ENCODE measurements at places on chromosomes 6 and 20.

DNA sequence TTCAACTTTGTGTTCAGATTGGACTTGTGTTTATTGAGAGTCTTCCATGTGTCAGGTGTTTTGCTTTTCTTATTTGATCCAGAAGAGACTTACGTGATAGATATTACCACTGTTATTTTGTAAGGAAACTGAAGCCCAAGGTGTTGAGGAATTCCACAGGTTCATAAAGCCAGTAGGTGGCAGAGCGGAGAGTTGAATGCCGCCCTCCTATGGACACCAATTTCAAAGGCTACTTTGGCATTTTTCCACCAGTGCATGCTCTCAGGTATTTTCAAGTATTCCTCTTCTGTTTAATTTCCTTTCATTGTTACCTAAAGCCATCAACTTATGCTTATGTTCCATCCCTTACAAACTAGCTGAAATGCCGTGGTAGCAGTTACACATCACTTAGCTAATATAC is 14.0 kb upstream of the COL10A1 start:
- DNase-seq = no peak

DNA sequence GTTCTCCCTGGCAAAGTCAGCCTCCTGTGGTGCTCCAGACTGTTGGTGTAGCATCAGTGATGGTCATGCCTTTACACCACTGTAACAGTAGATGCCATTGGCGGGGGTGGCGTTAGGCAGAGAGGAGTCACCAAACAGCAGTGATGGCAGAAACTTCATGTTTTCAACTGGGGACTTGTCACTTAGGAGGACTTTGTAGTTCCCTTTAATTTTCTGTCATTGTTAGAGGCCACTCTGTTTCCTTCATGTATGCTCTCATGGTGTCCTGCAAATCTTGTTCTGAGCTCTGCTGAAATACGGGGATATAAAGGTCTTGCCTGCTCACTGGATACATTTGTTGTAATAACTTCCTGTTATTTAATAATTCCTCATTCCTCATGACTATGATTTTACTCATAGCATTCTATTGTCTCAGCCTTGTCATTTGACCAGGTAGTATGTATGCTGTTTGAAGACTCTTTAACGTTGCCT is 4.6 kb downstream of the MAP3K4 start:
- DNase-seq = no peak

DNA sequence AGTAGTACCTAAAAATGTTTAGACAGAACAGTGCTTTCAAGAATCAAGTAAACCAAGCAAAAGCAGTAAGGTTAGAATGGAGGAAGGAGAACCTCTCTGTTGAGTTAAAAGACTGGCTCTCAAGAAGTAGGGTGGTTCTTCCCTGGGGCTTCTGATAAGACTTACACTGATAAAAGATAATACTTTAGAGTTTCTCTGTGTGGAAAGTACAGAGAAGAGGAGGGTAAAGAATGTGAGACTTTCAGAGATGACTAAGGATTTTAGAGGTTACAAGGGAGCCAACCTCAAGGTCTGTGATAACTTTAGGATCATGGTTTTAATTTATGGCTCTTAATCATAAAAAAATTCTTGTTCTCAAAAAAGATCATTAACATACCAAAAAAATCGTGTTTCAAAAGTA is 30.9 kb upstream of the ALDH8A1 start:
- no peak for DNase-seq

- peak; percentile 52 for DNase-seq
Measured at GRCh38 chr6:38973178-38974057, 75.2 kb upstream of the GLP1R start.

- no peak for DNase-seq
Measured at GRCh38 chr6:85644279-85644762, 1.6 kb upstream of the SYNCRIP start.

DNA sequence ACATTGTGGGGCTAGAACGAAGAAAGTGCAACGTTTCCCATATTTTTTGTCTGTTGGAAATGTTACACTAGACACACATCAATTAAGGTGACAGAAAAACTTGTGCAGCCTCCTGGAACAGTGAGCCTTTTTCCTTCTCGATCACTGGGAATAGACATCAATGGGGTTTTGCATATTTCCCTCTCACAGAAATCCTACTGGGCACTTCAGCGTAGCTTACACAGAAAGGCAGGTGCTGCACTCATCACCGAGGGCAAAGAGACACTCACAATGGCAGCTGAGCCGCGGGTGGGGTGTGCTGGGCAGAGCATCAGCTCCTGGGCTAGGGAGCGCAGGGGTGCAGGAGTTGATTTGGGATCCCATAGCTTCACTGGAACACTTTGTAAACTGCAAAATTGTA is 64.5 kb downstream of the THBS2 start:
- DNase-seq = no peak

GRCh38 chr20:667351-668034 is 8.1 kb downstream of the SCRT2 start:
- no peak for DNase-seq

DNA sequence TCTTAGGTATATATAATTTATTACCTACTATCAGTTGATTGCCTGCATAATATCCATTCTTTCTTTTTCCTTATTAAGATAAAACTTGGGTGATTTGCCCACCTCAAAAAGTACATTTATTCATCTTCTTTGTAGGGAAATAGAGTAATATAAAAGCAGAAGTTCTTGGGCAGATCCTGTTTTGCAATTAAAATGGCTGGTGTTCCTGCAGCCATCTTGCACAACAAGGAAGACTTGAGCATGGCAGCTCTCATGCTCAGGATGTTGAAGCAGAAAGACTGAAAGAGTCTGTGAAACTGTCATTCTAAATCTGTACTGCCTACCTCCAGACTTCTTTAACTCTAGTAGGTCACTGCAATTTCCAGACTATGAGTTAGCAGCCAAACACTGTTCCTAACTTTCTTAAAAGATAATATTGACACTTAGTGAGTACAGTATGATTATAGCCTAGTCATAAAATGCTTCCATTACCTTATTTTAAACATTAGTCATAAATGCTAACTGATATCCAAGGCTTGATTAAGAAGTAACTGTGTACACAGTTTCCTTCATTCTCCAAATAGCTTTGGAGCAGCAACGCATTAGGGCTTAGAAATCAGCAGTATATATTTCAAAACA is 24.6 kb upstream of the HTR1B start:
- no peak for DNase-seq

DNA sequence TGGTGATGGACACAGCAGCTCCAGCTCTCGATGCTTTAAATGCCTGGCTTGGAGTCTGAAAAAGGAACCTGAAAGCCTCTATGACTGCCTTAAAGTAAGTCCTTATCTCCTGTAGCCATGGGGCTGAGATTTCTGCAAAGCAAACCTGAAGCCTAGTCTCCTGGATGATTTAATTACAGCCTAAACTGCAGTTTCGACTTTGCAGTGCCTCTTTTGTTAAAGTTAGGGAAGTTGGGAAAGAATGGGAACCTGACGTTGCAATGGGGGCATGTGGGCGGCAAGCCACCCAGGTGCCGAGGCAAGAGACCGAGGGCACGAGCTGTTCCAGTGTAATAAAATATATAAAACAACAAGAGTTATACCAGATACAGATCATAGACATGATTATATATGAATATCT is 11.7 kb upstream of the TCFL5 start:
- no peak for DNase-seq

GRCh38 chr6:24929242-24929641 is 6.5 kb downstream of the RIPOR2 start:
- no peak for DNase-seq

GRCh38 chr6:1406306-1407072 is 17.1 kb downstream of the FOXF2 start:
- DNase-seq = no peak

DNA sequence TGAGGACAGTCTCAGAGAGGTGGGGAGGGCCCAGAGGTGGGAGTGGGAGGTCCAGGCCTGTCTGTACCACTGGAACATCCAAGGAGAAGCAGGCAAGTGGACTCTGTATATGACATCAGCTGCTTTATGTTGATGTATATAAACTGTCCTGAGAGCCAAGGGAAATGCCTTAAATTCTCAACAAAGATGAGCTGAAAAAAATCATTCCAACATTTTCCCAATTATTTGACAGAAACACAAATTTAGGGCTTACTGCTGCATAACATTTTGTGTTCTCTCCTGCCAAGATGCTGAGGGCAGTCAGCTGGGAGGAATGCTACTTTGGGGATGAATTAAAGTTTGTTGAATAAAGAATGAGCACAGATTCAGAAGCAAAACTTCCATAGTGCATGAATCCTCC is 52.8 kb downstream of the FOXC1 start:
- DNase-seq = no peak

DNA sequence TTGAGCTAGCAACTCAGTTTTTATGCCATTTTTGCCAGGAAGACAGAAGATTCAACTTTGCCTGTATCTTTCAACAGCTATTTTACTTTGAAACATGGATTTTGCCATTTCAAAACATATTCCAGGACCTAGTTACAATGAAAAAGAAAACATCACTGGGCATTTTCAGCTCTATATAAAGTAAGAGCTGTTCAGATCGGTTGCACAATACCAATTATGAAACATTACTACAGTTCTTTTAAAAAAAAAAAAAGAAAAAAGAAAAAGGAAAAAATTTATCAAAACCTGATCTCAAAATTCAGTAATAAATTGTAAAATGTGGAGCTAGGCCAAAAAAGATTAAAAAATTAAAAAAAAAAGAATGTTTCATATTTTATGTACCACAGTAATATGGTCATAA is 15.6 kb downstream of the BCLAF1 start:
- no peak for DNase-seq

DNA sequence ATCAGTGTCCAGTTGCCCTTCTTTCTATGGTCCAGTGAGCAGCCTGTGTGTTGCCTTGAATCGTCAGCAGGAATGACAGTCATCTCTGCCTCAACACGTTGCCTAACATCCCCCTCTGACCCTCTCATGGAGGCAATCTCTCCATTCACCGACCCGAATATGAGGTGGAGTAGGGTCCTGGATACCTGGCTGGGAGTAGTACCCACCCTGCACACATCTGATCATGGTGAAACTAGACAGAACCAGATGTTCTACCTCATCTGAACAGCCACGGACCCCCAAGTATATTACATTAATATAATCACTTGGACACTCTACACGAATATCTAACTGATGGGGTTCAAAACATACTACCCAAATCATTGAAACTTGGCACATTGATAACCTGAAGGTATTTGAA is 77.0 kb upstream of the COL21A1 start:
- no peak for DNase-seq

DNA sequence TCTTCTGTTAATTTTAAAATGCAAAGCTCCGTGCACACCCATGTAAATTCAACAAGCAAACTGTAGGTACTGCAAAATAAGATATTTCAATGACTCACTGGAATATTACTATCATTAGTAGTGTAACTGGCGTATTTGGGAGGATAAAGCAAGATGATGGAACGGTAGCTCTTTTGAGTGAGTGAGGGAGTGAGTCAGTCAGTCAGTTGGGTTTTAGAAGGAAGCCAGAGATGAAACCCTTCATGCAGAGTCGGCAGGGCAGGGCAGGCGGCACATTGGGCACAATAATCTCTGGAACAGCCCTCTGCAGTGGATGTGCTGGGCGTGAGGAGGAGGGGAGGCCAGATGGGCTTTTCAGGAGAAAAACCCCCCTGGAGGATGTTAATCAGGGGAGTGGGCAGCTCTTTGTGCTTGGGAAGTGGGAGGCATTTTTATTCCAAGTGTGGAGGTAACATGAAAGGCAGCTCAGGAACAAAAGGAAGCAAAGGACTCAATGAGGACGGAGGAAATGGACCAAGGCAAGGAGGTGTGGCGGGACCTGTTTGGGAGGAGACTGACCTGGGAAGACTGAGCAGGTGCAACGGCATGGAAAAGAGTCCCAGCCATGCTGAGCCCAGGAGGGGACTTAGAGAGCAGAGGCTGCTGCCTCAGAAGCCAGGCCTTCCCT is 171.2 kb downstream of the ZDHHC14 start:
- DNase-seq = no peak

- DNase-seq = no peak
Measured at GRCh38 chr6:15985379-15985959, 143.4 kb upstream of the MYLIP start.

DNA sequence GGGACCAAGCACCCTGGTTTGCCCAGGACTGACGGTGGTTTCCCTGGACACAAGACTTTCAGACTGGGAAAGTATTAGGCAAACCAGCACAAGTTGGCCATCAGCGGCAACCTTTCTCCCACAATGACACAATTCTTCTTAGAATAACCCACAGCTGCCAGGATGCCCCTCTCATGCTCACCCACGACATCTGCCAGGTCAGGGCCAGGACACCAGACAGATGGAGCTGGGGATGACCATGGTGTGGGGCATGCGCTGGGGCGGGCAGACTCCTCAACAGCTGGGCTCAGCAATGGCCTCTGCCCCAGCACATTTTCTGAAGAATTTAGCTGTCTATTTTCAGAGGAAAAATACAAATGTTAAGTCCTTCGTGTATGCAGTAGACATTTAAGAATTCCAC is 226.4 kb downstream of the FNDC1 start:
- DNase-seq = no peak

GRCh38 chr6:131807644-131808459 is at the start of gene ENPP1:
Gene ENPP1, plus strand, starts transcription at chr6:131808020. Its CDS starts 16 bp downstream, at chr6:131808036.
- peak; percentile 32 for DNase-seq

DNA sequence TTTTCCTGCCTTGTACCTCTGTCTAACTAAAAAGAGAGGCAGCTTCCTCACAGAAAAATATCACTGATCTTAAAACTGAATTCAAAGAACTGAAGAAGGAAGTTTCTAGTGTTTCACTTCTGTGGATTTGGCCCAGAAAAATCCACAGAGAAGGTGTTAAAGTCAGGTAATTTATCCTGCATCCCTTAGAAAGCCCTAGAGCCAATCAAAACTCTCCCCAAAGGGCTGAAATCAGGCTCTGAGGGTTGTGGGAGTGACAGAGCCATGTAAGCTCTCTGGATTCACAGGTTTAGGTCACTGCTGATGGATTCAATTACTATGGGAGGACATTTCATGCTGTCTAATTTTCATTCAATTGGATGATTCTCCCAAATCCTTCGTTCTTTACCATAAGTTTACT is 152.3 kb downstream of the OR2B2 start:
- no peak for DNase-seq

DNA sequence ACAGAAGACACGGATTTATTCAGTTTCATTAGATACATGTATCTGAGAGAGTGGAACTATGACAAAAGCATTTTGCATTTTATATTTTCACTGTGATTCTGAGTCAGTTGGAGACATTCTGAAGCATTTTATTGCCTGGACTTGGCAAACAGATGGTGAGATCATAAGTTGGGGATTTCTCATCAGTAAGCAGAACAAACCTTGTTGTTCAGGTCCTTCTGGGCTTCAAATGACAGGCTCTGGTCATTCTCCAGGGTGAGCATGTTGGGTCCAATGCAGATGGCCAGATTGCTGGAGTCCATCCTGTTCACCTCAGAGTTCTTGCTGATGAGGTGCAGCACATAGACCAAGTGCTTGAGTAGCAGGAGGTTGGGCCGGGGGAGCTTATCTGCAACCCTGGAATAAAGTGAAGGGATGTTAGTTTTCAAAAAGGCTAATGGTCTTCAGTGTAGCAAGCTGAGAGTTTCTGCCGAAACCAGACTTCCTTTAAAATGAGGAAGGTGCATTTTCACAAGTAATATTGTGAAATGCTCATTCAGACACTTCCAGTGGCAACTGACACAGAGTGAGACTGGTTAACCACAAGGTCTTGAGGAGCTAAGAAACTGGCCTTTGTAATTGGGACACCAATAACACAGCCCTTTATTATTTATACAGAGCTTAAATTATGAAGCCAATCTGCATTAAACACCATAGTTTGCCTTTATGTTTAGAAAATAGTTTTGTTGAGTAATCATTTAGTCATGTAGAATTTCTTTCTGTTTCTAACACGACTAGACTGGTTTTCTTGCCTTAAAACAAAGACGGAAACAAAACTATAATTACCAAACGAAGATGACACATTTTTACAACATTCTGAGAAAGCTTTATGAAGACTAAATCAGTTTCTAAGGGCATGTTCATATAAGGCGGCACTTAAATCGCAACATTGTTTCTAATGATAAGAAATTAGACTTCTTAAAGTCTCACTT is 5.6 kb downstream of the TAGAP start:
- no peak for DNase-seq
